Left lung (tissue), 14 donors: ENCODE measurements at places on chromosomes 3 and 15. TPM values are rescaled to one million over a fixed set of nuclear protein-coding genes. Genes with fewer than 3 reads are reported as not detected.

The WDR5B gene
- 6.4 TPM for total RNA-seq

The DNAJC13 gene
- total RNA-seq = 41.2 TPM

The SNURF gene
- 6.6 TPM for total RNA-seq

The SLC28A2 gene
- not detected for total RNA-seq

The MEIS2 gene
- 18.7 TPM for total RNA-seq

The NUP210 gene
- total RNA-seq = 23.5 TPM

The TMEM40 gene
- total RNA-seq = 1.4 TPM

The ITPR1 gene
- total RNA-seq = 39.7 TPM

The RASGRP1 gene
- 3.3 TPM for total RNA-seq

The SMAD6 gene
- total RNA-seq = 84.9 TPM

The AHSG gene
- not detected for total RNA-seq

The SV2B gene
- 0.99 TPM for total RNA-seq

The TGM4 gene
- total RNA-seq = not detected
